ENCODE measurements at places on chromosomes 3 and 15.

DNA sequence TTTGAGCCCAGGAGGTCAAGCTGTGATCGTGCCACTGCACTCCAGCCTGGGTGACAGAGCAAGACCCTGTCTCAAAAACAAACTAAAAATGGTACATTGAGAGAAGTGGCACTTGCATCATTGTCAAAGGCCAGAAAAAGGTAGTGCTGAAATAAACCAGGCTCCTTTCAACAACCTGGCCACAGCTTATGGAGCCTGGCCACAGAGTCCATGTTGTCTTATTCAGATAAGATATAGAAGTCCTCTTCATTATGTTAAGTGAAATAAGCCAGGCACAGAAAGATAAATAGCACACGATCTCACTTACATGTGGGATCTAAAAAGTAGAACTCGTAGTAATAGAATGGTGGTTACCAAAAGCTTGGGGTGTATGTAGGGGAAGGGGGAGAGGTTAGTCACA lies 34.8 kb downstream of the EMC4 start:
- no peak for DNase-seq

GRCh38 chr3:140629357-140630137 lies 48.3 kb upstream of the TRIM42 start:
- DNase-seq, result peak; percentile 84

- no peak for DNase-seq
These were observed 14.6 kb downstream of the SLITRK3 start for GRCh38 chr3:165181556-165181955.

DNA sequence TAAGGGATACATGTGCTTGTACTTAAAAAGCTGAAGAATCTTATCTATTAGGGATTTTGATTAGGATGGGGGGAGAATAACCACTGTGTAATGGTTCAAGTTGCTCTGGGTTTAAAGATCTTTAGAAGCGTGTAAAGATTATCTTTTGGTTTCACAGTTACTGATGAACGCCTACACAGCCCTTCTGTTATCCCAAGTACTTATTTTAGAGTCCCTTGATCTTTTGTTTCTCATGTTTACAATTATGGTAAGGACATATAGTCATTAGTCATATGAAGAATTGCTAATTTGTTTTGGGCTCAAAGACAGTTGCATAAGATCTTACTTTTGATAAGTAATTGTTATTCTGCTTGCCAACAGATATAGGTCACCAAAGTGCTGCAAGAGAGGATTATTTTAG lies 160.1 kb downstream of the PLCL2 start:
- no peak for DNase-seq

DNA sequence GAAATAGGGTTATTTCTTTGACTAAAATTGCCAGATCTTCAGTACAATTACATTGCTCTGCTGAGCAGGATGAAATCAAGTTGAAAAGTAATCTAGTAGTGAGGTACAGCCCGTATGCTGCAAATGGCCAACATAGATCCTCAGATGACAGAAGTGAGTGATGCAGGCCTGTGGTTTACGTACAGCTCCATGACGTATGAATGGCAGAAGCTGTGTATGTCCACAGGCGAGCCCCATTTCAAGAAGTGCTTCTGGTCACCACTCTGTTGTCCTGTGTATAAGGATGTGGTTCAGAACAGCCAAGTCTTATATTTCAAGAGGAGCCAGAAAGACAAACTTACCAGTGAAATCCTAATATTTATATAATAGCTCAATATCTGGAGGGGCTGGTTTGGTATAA lies 9.2 kb downstream of the CD86 start:
- DNase-seq, result no peak

DNA sequence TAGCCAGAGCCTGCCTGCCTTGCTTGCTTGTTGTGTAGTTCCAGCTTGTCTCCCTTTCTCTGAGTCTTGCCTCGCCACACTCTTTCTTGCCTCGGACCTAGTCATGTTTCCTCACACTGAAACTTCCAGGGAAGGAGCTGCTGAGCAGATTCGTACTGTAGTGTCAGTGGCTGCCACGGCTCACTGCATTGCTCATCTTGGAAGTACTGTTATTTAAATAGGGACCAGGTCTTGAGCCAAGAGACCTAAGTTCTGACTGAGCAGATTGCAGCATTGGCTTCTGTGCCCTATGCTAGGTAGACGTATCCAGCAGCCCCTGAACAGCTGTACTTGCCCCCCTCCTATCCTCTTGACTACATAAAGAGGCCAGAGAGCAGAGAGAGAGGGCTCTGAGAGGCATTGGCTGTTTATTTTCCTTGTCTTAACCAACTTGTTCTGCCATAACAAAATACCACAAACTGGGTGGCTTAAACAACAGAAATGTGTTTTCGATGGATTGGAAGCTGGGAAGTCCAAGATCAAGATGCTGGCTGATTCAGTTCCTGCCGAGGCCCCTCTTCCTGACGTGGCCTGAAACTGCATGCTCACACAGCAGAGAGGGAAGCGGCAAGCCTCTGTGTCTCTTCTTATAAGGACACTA lies 5.8 kb upstream of the RARRES1 start:
- DNase-seq, result no peak

DNA sequence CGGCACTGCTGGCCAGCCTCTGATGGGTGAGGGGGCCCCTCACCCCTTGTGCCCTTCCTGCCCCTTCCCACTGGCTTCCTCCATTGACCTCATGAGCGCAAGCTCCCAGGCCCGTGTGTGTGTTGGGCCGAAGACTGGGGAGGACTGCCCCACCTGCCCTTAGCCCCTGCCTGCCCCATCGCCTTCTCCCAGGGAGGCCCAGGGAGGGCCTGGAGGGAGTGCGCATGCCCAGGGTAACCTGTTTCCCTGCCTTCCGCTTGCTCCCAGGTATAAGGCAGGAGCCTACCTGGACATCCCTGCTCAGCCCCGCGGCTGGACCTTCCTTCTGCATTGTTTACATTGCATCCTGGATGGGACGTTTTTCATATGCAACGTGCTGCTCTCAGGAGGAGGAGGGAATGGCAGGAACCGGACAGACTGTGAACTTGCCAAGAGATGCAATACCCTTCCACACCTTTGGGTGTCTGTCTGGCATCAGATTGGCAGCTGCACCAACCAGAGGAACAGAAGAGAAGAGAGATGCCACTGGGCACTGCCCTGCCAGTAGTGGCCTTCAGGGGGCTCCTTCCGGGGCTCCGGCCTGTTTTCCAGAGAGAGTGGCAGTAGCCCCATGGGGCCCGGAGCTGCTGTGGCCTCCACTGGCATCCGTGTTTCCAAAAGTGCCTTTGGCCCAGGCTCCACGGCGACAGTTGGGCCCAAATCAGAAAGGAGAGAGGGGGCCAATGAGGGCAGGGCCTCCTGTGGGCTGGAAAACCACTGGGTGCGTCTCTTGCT lies 8.8 kb downstream of the DLL4 start:
- peak; percentile 52 for DNase-seq

GRCh38 chr3:169804681-169805080 lies 8.0 kb upstream of the LRRIQ4 start:
- DNase-seq, result no peak

- peak; percentile 8 for DNase-seq
These were observed 6.6 kb upstream of the MRPS25 start for GRCh38 chr3:15071699-15072098.

DNA sequence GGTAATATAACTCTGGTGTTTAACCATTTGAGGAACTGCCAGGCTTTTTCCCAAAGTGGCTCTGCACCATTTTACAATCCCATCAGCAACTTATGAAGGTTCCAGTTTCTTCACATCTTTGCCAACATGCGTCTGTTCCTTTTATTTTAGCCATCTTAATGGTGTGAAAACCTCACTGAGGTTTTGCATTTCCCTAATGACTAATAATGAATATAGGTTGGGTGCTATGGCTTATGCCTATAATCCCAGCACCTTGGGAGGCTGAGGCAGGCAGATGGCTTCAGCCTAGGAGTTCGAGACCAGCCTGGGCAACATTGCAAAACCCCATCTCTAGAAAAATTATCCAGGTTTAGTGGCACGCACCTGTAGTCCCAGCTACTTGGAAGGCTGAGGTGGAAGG lies 210.6 kb downstream of the TCF12 start:
- DNase-seq, result no peak

DNA sequence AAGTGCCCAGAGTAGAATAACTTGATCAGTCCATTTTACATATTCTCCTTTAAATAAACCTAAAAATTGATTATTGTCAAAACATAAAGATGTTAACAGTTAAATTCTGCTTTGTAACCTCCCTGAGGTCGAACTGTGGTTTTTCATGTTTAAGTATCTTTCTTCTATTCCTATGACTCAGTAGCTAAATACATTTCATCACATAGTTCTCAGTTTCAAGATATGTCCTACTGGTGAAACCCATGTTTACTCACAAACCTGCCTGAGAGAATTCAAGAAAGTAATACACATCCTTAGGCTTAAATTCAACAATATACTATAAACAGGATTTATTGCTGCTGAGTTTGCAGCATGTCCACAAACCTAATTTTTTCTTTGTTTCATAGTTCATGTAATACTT lies 692.9 kb downstream of the ZPLD1 start:
- no peak for DNase-seq

- no peak for DNase-seq
These were observed 15.8 kb downstream of the CX3CR1 start for GRCh38 chr3:39264053-39264452.

GRCh38 chr3:39255503-39256325 lies 24.1 kb downstream of the CX3CR1 start:
- DNase-seq, result peak; percentile 18

- DNase-seq, result no peak
These were observed 249.5 kb upstream of the TRIM42 start for GRCh38 chr3:140428380-140428779.

- no peak for DNase-seq
These were observed 22.5 kb downstream of the CDIN1 start for GRCh38 chr15:36601952-36602351.

GRCh38 chr3:43540624-43541023 lies 81.2 kb downstream of the ANO10 start:
- peak; percentile 64 for DNase-seq

GRCh38 chr3:139122221-139122581 lies 77.5 kb upstream of the PRR23C start:
- DNase-seq, result peak; percentile 85

- no peak for DNase-seq
These were observed 94.5 kb downstream of the TPRA1 start for GRCh38 chr3:127495821-127496655.

DNA sequence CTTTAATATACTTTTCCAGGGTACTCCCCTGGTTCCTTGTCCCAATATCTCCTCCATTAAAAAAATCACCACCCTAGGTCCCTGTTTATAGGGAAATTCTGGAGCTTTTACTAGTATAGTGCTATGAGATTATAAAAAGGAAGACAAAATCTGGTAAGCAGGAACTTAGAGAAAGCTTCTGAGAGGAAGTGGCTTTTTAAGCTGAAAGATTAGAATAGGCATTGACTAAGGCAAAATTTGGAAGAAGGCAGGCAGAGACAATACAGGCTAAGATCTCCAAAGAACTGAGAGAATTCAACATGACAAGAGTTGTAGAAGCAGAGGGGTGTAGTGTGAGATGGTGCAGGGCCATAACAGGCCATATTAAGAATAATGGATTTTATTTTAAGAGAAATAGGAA lies 25.8 kb downstream of the SGO1 start:
- no peak for DNase-seq

DNA sequence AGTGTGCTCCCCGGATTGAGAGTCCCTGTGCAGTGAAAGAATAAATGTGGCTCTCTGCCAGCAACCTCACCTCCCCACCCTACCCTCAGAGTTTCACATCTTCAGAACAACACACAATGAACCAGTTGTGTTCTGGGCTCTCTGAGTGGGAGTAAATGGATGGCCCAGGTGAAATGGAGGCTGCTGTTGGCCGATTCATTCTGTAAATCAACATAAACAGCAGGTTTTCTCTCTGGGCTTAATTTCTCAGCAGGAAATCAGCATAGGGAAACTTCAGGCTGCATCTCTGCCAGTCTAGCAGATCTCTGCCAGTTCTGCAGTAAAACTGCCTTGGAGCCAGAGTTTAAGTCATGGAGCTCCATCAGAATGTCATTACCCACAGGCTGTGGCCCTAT lies 54.6 kb upstream of the FURIN start:
- DNase-seq, result no peak

DNA sequence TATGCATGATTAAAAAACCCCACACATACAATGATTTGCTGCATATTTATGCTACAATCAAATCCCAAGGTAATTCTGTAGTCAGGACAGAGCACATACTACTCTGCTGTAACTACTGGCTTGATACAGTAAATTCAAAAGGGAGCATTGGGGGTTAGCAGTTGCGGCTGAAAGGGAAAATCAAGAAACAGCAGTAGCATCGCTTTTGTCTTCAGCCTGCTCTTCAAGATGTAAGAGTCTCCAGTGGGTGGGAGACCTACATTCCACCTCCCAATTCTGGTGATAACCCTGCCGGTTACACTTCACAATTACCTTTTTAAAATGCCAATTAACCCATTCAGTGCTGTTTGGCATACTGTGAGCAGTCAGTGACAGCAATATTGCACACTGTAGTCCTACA lies 259.4 kb downstream of the NR2F2 start:
- no peak for DNase-seq

GRCh38 chr3:72515941-72516340 lies 332.3 kb downstream of the SHQ1 start:
- no peak for DNase-seq

DNA sequence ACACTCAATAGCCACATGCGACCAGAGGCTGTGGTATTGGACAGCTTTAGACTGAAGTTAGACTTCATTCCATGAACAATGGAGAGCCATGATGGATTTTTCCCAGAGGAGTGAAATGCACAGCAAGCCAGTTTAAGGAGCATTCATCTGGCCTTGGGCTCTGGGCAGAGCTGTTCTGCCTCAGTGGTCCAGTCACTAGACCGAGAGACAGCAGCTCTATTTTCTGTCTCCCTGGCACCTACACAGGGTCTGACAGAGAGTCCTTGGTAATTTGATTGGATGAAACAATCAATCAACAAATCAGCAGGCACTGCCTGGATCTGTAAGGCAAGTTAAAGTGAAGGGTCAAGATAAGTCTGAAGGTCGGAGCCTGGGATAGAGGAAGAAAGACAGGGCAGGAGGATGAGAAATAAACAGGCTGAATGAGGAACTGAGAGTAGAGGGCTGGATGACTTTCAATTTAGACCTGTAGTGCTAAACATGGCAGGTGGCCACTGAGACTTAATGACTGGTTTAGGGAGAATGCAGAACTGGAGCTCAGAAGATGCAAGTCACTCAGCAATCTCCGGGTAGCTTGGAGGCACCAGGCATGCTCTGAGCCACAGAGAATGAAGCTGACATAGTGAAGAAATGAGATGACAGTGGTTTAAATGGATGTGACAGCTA lies 98.5 kb upstream of the SLC25A36 start:
- no peak for DNase-seq

All from EH (cell line).